Activated CD4-positive, CD25-positive, alpha-beta regulatory T cell treated with anti-CD3 and anti-CD28 coated beads, Interleukin-2, amount 50 U/mL, for 16 hours (primary cell): ENCODE measurements at places on chromosomes 5 and 9.
A peak's percentile ranks its signal among the peaks of the same experiment; 100 is the strongest.

GRCh38 chr9:99140685-99141314 lies 35.9 kb downstream of the TGFBR1 start:
- peak; percentile 6 for DNase-seq

DNA sequence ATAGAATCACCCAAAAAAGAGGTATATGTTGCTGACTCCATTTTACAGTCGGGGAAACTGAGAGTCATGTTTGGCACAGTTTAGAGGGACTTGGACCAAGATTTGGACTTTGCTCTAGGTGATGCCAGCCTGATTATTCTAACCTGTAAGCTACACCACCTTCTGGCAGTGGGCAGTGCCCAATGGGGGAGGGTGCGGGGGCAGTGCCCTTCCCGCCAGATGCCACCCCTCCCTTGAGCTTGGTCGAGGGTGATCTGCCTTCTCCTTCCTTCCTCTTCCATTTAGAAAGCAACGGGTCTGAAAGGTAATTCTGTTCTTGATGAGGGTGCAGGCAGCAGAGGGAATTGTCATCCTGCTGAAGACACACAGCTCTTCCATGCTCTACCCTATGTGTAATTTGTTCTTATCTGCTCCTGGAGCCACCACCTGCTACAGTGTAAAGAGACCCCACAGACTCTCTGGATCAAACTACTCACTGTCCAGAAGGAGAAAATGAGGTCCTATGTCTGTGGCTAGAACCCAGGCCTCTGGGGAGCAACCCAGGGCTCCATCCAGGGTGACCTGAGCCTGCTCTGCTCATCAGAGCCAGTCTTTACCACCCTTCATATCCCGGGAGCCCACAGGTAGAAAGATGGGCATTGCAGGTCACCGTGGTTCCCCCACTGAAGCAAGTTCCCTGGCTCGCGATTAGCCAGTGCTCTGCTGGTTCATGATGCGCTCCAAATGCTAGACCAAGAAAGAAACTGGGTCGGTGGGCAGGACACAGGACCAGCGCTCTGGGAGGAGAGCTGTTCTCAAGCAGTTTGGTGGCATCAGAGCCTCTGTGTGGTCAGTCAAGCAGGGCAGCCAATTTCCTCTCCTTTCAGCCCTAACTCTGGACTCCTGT lies 156.2 kb downstream of the RGS3 start:
- no peak for DNase-seq

- no peak for DNase-seq
Observed at GRCh38 chr5:135511761-135512575, 23.8 kb downstream of the NEUROG1 start.

DNA sequence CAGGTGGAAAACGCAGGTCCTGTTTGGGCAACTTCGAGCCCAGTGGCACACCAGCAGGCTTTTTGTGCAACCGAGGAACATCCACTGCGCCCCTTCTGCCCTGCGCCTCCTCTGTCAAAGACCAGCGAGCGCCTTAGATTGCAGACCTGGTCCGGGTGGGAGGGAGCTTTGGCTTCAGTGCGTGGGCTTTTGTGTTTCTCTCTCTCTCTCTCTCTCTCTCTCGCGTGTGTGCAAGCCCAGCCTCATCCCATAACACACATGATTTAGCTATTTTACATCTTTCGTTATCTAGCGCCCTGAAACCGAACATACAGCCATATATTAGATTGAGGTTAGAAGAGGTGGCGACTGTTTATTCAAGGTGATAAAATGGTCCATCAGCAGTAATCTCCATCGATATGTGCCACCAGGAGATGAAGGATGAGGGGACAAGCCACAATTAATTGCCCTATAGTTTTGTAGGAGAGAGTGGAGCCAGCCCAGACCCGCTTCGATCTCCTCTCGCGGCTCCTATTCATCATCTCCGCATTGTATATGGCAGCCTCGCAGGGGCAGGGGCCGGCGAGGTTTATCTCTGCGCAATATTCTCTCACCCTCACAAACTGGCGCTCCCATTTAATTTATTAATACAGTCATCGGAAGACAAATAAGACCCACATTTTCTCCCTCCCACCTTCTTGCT lies 5.3 kb downstream of the PRDM6 start:
- no peak for DNase-seq

DNA sequence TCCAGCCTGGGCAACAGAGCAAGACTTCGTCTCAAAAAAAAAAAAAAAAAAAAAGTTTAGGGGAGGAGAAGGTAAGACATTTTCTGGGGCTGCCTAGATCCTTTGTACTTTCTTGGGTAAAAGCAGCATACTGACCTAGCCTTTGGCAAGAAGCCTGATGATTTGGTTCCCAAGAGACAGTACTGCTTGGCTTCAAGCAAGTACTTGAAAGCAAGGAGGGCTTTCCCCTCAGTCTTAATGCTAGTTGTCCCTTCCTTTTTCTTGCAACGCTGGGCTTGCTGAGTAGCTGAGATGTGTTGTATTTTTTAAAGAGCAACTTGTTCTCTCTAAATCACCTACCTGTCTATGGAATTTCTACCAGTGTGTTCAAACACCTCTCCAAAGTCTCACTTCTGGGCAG lies 76.2 kb downstream of the INSYN2B start:
- no peak for DNase-seq

DNA sequence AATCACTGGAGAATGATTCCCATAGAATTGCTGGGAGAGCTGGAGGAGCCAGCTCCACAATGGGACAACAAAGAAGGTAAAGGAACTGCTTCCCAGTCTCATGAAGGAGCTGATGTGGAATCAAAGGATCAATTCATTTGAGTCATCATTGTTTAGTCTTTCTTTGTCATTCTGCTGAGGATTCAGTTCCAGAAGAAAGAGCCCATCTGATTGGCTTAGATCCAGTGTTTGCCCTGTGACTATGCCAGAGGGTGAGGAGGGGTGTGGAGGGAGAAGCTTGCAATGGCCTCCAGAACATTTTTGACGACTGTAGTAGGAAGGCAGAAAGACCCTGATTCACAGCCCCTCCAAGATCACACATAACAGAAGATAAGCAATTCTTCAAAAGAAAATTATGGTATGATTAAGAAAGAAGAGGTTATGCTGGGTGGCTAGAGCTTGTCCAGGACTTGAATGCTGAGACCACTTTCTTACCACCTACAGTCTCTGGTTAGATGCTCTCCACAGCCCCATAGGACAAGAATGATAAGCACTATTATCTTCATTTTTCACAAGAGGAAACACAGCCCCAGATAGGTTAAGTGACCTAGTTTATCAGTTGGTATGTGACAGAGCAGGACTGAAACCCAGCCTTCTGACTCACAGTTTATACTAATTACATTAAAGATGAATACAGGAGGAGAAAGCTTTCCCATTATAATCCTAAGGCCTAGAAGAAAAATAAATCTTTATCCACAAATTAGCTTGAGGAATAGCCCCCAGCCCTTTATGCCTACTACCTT lies 363.1 kb downstream of the PRELID2 start:
- no peak for DNase-seq

DNA sequence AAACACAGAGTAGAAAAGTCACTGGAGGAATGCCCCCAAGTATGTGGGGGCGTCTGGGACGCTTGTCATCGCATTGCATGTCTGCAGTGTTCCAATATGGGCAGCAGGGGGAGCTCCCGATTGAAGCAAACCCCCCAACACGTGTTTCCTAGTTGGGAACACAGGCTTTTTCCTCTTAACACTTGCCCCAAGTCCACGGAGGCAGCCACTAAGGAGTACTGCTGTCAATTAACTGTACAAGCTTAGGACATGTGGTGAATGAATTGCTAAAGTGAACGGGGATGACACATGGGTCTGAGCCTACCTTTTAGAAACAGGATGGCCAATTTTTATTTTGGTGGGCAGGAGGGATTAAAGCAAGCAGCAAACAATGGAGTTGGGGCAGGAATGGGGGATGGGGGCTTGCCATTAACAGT lies 2.2 kb downstream of the GABRB2 start:
- no peak for DNase-seq

DNA sequence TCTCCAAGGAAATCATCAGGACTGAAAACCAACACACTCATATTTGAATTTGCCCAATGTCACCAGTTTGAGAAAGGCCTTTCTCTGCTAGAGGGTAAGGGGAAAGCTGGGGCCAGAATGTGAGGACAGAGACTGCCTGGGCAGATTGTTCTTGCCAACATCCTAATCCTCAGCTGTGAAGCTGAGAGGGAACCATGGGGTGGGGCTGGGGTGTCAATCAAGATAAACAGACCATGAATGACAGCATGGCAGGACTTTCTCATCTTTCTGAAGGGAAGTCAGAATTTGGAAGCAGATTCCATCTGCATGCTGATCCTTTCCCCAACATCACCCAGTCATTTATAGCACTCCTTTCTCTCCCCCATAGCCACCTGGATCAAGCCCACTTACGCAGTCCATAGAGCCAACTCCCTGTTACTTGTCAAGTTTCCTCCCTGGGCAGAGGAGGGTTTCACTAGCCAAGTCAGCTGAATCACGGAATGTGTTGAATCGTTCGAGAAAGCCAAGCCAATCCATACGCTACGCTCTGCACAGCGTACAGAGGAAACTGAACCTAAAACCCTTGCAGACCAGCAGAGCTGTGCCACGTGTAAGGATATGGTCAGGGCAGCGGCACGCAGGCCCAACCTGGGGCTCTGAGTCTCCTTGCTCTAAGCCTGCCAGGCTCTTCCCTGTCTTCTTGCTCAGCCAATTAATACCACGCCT lies 14.9 kb downstream of the GLDC start:
- DNase-seq, result no peak

DNA sequence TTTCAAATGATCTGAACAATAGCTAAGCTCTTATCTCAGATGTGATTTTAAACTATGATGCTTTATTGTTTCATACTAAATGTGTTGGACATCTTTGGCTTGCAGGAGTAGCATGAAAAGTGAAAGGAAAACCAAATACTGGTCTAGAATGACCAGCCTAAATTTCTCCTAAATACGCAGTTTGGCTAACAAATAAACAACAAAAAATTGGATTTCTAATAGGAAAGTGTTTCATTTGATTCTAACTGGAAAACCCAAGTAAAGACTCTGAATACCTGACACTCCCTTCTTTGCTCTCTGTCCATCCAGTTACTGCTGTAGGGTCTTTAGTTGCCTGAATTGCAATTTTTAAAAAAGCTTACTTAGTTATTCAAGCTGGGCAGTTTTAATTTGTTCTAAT lies 111.7 kb upstream of the ACOT12 start:
- DNase-seq, result no peak

DNA sequence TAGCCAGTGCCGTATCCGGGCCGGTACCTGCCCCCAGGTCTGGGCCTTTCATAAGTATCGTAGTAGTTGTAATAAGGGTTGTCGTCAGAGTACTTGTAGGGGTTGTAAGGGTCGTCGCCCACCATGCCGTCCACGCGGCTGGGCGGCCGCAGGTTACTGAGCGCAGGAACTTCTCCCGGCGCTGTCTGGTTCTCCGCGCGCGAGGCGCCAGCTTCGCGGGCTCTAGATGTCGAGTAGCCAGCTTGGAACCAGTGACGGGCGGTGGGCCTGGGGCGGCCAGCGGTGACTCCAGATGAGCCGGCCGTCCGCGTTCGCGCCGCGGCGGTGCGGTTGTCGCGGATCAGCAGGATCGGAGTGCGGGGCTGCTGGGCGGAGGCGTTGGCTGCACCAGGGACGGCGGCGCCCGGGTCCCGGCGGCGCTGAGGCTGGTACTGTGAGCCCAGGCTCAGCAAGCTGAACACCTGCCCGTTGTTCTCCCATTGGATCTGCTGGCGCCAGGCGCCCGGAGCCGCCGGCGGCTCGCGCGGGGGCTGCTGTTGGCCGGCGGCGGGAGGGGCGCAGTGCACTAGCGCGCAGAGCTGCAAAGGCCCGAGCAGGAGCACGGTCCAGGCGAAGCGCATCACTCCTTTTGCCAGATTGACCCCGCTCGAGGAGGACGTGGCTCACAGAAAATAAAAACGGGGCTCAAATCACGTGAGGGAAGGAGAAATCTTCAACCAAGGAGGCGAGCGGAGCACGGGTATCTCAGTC lies 518 bp downstream of the LOX start:
- DNase-seq, result no peak

- DNase-seq, result no peak
Observed at GRCh38 chr5:30768056-30768690, 425.3 kb upstream of the CDH6 start.

- DNase-seq, result no peak
Observed at GRCh38 chr5:88544671-88545070, 276.0 kb upstream of the TMEM161B start.

DNA sequence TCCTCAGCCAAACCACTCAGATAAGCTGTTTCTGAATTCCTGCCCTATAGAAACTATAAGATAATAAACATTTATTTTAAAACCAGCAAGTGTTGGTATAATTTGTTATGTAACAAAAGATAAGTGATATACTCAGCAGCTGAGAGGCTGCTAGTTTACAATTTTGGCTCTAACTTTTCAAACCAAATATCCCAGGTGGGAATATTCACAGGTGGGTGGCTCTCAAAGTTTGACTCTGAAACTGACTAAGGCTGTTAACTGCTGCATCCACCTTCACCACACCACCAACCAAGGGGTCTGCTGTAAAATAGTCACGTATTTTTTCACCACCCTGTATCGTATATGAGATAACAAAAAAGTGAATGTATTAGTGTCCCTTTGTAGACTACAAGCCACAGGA lies 9.7 kb upstream of the ZNF366 start:
- DNase-seq, result no peak

DNA sequence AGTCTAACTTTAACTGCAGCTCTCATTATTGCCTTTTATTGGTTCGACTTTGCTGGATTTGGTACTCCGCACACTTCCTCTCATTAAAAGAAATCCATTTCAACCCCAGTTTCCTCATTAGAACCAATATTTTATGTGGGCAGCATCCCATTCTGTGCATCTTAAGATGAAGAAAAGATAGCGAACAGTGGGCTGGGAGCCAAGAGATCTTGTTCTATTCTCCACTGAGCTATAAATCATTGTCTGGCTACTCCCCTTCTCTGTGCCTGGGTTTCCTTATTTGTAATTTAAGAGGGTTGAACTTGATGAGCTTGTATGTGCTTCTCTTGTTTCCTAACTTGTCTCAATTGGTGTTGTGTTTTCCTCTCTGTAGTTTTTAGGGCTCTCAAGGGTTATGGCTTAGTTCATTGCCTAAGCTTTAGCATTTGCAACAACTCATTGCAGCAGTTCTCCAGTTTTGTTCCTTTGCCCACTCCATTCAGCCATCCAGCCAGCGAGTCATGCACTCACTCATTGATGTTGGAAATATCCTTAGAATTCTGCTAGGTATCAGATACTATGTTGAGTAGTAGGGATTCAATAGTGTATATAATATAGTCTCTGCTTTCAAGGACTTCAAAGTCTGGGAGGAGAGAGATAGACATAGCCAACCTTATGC lies 273.3 kb upstream of the TNC start:
- no peak for DNase-seq

DNA sequence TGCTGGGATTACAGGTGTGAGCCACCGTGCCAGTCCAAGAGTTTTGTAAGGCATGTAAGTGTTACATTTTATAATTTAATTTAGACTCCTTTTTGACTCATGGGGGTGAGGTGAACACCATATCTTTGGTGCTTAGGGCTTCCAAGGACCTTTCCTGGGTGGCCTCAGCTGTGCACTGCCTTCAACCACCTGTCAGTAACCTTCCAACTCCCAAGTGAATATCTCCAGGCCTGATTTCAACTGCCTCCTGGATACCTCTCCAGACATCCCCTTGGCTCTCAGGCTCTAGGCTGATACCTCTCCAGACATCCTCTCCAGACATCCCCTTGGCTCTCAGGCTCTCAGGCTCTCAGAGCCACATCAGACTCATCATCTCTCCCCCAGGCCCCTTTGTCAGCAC lies 30.9 kb upstream of the TTLL11 start:
- no peak for DNase-seq
